ENCODE measurements at places on chromosomes 2 and 18.

- no peak for DNase-seq
Measured at GRCh38 chr18:55584201-55584600, 3.8 kb downstream of the TCF4 start.

DNA sequence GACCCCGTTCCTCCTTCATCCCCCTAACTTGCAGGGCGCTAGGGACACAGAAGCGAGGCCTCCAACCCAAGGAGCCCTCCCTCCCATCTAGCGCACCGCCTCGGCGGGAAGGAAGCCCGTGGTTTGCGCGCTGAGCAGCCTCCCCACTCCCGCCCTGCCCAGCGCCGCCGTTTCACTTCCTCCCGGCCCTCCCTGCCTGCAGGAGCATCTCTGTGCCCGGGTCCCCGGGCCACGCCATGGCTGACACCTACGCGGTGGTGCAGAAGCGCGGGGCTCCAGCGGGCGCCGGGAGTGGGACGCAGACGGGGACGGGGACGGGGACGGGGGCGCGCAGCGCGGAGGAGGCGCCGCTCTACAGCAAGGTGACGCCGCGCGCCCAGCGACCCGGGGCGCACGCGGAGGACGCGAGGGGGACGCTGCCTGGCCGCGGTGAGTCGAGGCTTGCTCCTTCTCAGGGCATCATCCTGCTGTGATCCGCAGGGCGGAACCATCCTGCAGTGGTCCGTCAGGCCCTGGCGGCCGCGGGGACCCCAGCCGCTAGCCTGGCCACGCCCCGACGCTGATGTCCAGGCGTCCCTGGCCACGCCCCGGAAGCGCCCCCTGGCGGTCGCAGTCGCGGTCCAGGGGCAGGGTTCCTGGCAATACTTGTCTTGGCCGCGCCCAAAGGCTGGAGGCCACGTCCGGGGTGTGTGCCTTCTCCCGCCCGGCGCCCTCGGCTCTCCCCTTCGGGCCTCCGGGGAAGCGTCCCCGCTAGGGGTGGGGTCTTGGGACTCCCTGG is 16.4 kb downstream of the PTPN18 start:
- DNase-seq: peak; percentile 66

GRCh38 chr2:69559442-69560146 is 83.9 kb downstream of the AAK1 start:
- no peak for DNase-seq

DNA sequence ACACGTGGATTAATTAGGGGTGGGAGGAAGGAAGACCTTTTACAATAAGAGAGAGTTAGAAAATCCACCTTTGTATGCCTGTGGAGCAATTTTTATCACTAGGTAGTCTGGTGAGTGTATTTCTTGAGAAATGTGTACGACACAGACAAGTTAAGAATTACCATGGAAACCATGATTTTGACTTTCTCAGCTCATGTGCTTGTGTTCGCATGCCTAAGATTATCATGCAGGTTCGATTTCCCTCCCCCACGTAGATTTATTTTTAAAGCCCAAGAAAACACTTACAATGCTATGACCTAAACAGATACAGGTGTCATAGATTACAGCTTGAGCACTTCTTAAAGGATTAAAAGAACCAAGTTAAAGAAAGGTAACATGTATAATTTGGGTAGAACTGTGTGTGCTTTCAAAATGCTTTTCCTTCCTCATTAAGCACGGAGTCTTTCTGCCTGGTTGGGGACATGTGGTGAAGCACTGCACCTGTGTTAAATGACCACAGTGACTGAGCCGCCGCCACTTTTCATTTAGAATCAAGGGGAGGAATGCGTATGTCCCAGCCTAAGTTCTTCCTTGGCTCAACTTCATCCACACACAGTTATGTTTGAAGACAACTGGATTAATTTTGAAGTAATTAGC is 16.6 kb downstream of the SERTAD2 start:
- DNase-seq: no peak

DNA sequence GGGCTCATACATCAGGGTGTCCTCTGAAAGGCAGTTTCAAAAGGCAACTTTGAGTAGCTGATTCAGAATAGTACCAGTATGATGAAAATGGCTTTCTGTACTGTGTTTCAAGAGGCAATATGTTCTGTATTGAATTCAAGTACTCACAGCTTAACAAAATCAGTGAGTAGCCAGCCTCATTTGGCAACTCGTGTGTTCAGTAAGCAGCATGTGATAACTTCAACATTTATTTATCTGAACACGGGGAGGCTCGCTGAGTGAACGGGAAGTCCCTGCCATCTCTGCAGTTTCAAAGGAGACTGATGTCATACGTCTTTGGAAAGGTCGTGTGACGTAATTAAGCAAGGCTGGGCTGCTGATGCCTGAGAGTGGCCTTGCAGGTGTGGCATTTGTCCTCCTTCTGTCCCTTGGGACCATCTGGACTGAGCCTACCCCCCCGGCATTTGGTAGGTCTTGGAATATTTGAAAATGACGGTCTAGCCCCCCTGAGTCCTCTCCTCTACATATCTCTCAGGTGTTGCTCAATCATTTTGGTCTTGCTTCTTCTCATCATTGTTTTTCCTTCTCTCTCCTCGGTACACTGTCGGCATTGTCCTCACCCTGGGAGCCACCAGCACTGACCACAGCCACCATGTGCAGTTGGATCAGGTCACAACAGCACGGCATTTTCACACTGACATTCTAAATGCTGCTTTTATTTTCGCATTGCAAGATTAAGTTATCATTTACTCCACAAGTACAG is 62.8 kb downstream of the SMIM21 start:
- DNase-seq: no peak

DNA sequence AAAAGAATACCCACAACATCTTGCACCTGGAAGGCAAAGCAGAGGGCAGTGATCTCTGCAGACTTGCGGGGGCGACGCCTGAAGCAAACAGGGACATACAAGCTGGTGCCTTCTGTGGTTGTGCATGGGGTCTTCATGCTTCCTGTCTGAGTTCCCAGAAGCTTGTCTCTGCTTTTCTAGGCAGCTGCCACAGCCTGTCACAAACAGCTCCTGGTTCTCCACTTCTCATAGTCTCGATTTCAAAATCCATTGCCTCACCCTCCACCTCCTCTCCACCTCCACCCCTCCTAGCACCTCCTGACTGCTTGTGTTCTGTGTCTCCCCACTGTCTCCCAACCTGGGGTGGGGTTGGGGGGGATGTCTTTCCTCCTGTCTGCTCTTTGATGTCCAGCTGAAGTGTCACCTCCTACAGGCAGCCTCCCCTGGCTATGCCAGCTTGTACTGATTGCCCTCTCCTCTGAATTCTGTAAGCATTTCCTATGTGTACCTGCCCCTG is 1.7 kb upstream of the PROC start:
- no peak for DNase-seq

DNA sequence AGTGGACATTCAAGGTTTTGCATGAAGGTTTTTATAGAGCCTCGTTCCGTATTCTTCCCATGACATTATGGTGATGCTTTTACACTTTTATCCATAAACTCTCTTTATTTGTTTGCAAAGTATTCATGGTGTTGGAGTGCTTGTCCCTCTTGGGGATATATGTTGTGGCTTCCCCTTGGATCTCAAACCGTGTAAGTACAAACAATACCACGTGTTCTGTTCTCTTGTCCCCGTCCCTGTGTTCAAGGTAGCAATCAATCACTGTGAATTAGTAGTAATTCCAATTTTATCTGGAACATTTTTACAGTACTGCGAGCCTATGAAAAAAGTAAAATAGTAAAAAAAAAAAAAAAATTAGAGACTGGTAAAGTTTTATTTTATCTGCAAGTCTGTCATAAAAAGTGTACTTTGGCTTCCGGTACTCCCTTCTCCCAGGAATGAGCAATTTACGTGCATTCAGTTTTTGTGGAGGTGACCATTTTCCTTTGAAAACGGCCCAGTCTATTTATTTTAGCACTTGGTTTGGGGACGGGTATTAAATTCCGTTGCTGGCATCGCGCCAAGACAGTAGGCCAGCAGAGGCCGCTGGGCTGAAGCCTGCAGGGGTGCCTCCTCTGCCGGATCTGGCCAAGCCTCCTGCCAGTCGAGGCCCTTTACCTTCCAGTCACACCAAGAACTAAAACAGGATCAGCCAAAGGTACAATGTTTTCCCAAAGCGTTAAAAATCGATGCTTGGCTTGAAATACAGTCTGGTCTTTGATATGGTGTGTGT is 175.7 kb downstream of the SOCS6 start:
- peak; percentile 5 for DNase-seq

DNA sequence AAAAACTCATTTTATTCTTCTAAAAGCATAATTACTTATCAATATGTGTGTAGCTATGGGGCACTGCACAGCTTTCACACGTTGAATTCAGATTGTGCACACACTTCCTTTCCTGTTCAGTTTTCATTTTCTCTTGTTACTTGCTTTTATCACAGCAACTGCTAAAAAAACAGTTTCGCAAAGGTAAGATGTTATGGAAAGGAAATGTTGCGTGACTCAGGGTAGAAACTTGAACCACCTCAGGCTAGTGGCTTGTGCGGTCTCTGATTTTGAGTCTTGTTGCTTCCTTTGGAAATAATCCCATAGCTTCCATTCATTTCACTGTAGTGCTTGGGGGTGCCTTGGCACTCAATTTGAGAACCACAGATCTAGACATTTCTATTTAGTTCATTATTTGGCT is 171.9 kb downstream of the FMNL2 start:
- no peak for DNase-seq

- DNase-seq: no peak
Measured at GRCh38 chr2:126752876-126753275, 96.9 kb downstream of the GYPC start.

Data from stimulated activated CD4-positive, alpha-beta T cell treated with anti-CD3 and anti-CD28 coated beads, Interleukin-4, amount 100 ng/mL, for 48 hours (primary cell).